Caudate nucleus (tissue), 63 donors: ENCODE measurements at places on chromosomes 11 and 22.

DNA sequence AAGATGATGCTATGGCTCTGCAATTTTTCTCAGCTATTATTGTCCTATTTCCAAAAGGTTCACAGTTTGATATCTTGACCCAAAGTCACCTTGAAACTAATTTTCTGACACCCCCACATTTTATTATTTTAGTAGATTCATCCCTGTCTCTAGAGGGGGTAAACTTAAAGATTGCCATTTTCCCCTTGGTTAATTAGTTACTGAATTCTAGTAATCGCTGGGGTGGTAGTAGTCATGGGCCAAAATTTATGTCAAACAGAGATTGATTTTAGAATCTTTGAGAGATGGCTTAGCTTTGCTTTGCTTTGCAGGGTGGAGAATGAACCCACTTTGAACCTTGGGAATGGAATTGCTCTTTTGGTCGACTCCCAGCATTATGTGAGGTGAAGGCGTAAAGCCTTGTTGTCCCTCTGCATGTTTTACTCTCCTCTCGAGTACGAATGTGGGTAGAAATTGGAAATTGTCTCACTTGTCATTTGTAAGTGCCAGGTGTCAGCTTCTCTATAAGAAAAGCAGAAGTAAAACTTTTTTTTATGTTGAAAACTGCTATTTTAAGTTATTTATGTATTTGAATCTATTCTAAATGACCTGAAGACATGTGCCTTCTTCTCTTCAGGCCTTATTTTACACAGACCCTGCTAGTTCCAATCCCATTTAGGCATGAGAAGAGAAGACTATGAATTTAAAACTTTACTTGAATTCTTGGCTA is 42.4 kb upstream of the RCE1 start:
- no peak for DNase-seq

- DNase-seq = peak; percentile 10
Observed at GRCh38 chr11:122655527-122656072, at the start of gene UBASH3B. UBASH3B (plus strand) TSS chr11:122655722; CDS start chr11:122656050, 328 bp downstream.

- DNase-seq = no peak
Observed at GRCh38 chr22:27577574-27577969, 224.0 kb downstream of the MN1 start.

GRCh38 chr22:26463101-26463661 is 20.4 kb downstream of the HPS4 start:
- no peak for DNase-seq

DNA sequence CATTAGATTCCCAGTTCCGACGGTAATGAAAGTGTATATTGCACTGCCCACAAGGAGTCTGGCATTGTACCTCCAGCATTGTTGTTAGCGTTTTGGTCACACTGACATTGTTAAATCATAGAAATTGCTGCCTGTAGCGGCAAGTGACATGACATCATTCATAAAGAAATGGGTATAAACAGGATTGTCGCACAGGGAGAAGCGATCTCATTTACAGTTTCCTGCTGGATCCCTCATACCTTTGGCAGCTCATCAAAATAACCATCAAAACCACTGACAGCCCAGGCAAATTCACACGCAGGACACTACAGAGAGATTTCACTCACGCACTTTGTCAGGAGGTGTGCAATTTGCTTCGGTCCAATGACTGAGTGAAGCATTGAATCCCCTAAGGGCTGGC is 3.5 kb downstream of the HTR3B start:
- DNase-seq = no peak

GRCh38 chr11:2345050-2345449 is 32.1 kb upstream of the CD81 start:
- no peak for DNase-seq

- DNase-seq = peak; percentile 38
Observed at GRCh38 chr22:45235101-45235777, 5.5 kb downstream of the KIAA0930 start.

GRCh38 chr22:27614006-27614649 is 187.4 kb downstream of the MN1 start:
- DNase-seq = no peak

GRCh38 chr11:69437001-69437875 is 44.2 kb upstream of the LINC01488 start:
- DNase-seq = no peak

- DNase-seq = no peak
Observed at GRCh38 chr11:77421041-77421723, 52.7 kb downstream of the PAK1 start.

DNA sequence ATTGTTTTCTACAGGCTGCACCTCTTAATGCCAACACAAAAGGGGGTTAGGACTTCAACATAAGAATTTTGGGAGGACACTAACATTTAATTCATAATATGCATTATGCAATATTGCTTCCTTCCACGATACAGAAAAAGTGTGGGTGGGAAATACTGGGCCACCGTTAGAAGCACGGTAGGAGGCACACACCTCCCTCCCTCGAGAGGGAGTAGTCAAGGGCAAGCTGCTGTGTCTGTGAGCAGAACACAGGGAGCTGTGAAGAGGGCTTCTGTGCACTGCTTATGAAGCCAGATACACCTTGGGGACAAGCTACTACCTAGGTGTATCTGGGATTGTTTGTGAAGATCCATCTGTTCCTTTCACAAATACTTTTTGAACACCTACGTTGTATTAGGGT is 109.3 kb upstream of the PLET1 start:
- DNase-seq = no peak

GRCh38 chr11:4041731-4042391 is 52.7 kb upstream of the RRM1 start:
- no peak for DNase-seq

GRCh38 chr22:20223421-20224255 is 44.5 kb downstream of the RTN4R start:
- DNase-seq = no peak

- no peak for DNase-seq
Observed at GRCh38 chr11:127066401-127067090, 66.0 kb upstream of the KIRREL3 start.

DNA sequence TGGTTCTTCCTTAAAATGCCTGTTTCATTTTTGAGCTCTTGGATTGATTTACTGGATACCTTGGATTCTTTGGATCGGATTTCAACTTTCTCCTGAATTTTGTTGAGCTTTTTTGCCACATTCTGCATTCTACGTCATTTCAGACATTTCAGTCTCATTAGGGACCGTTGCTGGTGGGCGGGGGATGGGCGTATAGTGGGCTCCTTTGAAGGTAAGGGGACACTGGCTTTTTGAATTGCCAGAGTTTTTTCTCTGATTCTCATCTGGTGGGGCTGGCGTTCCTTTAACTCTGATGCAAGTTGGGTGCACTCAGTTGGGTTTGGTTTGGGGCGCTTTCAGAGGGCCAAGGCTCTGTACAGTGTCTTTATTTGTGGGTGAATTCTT is 216.5 kb downstream of the DYNC2H1 start:
- DNase-seq = no peak

DNA sequence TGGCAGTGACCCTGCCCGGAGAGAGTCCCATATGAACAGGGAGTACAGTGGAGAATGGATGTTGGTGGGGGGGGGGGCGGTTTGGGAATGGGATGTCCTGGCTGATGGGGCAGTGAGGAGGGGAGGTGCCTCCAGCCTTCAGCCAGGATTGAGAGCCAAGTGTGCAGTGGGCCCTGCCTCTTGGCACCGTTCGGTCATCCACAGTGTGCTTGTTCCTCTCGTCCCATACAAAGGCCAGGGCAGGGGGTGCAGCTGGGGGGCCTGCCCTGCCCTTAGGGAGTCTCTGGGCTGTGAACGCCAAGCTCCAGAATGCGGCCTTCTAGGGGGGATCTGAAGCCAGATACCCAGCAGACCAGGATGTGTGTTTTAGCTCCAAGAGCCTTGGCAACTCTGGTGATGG is 34.0 kb downstream of the KCNC1 start:
- no peak for DNase-seq

DNA sequence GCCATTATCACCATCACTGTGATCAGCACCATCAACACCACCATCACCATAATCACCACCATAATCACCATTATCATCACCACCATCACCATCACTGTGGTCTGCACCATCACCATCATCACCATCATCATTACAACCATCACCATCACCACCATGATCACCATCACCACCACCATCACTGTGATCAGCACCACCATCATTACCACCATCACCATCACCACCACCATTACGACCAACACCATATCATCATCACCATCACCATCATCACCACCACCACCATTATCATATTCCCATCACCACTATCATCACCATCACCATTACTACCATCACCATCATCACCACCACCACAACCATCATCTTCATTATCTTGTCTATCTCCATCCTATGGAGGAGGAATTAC is 125.2 kb downstream of the PHF21B start:
- DNase-seq = no peak

DNA sequence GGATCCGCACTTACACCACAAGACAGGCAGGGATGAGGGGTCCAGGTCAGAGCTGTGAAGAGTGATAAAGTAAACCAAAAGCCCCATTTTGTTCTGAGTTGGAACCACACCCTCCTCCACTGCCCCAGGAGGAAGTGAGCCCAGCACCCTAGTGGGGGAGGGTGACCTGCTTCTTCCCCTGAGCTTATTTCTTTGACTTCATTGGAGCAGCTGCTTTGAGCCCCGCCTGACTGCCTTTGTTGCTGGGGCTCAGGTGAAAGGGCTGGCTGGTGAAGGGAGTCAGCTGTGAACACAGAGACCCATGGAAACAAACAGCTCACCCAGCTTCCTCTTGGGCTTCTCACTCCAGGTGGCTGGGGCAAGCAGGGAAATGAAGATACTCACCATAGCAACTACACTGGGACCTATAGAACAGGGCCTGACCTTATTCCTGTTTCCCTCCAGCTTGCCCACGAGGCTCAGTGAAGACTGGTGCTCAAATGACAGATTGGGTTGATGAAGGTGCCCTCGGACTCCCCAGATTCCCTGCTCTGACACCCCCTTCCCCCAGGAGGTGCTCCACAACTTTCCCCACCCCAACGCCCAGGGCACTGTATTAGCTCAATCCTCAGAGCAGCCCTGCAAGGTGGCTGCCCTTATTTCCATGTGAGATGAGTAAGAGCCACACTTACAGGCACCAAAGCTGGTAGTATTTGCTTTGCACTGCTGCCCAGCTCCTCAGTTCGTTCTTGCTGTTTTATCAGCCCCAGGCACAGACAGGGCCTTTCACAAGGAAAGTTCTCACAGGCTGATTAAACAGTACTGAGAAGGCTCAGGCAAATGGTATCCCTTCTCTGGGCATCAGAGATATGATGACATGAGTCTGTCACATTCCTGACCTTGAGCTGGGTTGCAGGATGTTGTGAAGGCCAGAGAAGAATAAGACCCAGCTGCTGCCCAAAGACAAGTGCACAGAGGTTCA is 2.4 kb downstream of the UCP2 start:
- DNase-seq = no peak

DNA sequence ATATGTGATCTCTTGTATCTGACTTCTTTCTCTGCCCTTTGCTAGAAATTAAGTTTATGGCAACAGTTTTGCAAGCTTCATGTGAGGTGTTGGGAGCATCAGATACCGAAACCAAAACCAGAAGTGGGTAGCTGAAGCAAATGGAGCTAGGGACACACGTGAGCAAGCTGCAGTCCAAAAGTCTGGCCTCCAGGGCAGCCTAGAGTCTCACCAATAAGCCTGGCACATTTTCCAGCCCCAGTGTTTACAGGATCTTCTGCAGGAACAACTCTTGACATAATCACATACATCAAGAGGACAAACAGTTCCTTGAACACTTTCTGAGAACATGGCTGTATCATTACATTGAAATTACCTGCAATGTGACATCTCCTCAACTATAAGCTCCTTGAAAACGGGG is 114.1 kb downstream of the LARGE1 start:
- DNase-seq = no peak

DNA sequence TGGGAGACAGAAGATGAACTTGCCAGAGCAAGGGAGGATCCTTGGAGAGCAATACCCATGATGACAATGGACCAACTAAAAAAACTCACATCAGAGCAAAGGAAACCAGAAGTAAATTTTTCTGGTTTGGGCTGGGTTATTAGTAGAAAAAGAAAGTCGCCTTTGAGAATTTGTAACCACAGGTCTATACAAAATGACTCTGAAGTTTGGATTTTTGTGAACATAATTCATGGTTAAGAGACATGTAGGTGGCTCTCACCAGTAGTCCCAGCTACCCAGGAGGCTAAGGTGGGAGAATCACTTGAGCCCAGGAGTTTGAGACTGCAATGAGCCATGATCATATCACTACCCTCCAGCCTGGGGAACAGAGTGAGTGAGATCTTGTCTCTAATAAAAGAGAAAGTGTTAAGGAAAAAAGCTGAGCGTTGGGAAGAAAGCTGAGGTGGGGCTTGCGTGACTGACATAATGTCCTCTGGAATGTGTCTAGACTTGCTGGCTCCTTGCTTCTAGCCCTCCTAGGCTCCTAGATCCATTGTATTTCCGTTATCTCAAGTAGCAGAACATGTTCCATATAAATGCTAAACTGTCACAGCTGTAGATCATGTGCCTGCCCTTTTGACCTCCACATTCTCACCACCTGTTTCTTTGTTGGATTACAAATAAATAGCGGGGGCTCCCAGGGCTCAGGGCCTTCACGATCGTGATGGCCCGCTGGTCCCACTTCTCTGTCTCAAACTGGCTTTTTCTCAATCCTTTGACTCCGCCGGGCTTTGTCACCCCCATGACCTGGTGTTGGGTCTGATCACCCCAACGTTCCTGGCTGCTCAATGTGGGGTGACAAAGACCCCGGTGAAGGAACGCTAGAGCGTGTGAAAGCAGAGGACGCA is 56.2 kb upstream of the SC5D start:
- no peak for DNase-seq

DNA sequence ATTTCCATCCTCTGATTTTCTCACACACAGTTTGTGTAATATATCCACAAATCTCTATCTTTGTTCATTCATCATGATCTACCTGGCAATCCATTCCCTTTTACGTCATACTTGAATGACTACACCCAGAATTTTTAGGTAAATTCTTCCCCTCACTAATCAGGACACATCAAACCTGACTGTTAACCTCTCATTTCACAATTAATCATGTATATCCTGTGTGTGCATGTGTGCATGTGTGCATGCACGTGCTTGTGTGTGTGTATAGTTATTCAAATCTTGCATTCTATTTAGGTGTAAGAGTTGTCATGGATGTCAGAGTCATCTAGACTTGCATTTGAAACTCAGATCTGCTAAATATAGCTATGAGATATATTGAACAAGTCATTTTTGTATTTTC is 130.4 kb downstream of the KIF18A start:
- DNase-seq = no peak

DNA sequence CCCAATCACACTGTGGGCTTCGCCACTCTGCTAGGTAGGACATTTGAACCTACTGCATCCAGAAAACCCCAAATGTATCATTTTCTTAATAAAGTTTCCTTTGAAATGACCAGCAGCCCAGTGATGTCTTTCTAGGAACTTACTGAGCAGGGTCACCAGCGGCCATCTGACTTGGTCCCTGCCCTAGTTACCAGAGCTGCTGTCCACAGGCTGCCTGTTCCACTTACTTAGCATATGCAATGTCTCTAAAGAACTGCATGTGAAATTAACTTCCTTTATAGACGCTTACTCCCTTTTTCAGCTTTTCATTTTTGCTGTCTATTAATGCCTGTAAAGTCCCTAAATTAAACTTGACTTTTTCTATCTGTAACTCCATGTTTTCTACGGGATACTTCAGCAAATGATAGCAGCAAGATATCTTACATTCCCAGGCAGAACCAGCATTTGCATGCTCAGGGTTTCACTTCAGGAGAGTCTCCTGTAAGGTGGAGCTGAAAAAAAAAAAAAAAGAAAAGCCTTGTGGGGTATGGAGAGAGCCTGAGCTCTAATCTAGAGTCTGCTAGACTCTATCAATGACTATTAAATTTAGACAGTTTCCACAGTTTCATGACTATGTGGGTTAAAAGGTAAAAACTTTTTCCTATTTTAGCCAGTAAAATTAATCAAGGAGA is 125.0 kb downstream of the FAT3 start:
- DNase-seq = no peak
